Ascending aorta (tissue), 2 donors: ENCODE measurements at places on chromosomes 3 and 15. TPM values are rescaled to one million over a fixed set of nuclear protein-coding genes. Genes with fewer than 3 reads are reported as not detected.

DNA sequence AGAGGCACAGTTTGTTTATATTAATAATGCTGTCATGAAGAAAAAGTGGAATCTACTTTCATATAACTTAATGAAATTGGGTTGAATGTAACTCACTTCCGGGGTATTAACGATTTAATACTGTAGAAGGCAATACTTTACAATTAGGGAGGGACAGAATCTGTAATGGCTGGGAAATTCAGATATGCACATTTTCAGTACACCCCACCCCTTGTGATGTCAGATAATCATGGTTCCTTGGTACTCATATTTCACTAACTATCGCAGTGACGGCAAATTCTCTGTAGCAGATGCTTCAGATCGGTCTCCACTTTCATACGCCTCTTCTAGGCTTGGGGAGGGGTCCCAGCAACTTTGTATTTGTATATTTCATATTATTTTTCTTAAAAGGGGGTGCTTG is 207.3 kb downstream of the GABRB3 start:
- no peak overlapping the region for H3K27ac ChIP-seq
- H3K4me1 ChIP-seq = no peaks in the 10 kb centered on the region
- no peak overlapping the region for H3K4me3 ChIP-seq
- H3K27me3 ChIP-seq = no peaks in the 10 kb centered on the region

GRCh38 chr3:148083526-148084182 is 614.0 kb upstream of the AGTR1 start:
- DNase-seq = no peak
- H3K27ac ChIP-seq = no peak overlapping the region
- H3K4me3 ChIP-seq = no peak overlapping the region
- no peaks in the 10 kb centered on the region for H3K27me3 ChIP-seq
- H3K4me1 ChIP-seq = no peaks in the 10 kb centered on the region

- H3K27me3 ChIP-seq = no peaks in the 10 kb centered on the region
- no peak for DNase-seq
- H3K27ac ChIP-seq = no peak overlapping the region
- no peaks in the 10 kb centered on the region for H3K36me3 ChIP-seq
- H3K4me1 ChIP-seq = no peaks in the 10 kb centered on the region
Observed at GRCh38 chr15:48190932-48191573, 412 bp upstream of the CTXN2 start.

The SNX1 gene
- total RNA-seq = 33.8 TPM

GRCh38 chr15:39030291-39031070 is 465.9 kb upstream of the RASGRP1 start:
- no peak for DNase-seq
- H3K27ac ChIP-seq = no peak overlapping the region
- no peak overlapping the region for H3K4me3 ChIP-seq
- no peaks in the 10 kb centered on the region for H3K36me3 ChIP-seq
- no peaks in the 10 kb centered on the region for H3K27me3 ChIP-seq
